Activated CD8-positive, alpha-beta memory T cell treated with anti-CD3 and anti-CD28 coated beads for 36 hours (primary cell): ENCODE measurements at places on chromosomes 1 and 21. TPM values are rescaled to one million over a fixed set of nuclear protein-coding genes. Genes with fewer than 3 reads are reported as not detected.

The LORICRIN gene
- not detected for total RNA-seq

The ANKRD35 gene
- 0.82 TPM for total RNA-seq

The SELE gene
- not detected for total RNA-seq

The GJA8 gene
- not detected for total RNA-seq

The ANKRD34A gene
- 13.2 TPM for total RNA-seq
